ENCODE measurements at places on chromosomes 7 and 10. TPM values are rescaled to one million over a fixed set of nuclear protein-coding genes. Genes with fewer than 3 reads are reported as not detected.

Gene PAPSS2
- 36.0 TPM for polyA plus RNA-seq

Gene SMIM30
- polyA plus RNA-seq = 82.3 TPM

Gene CHST3
- polyA plus RNA-seq = 18.8 TPM

Gene STEAP1B
- 1.2 TPM for polyA plus RNA-seq

Gene PLEKHS1
- 0.30 TPM for polyA plus RNA-seq

Gene CALHM3
- polyA plus RNA-seq = not detected

- no peak for DNase-seq
These were observed 568.6 kb downstream of the KCNMA1 start for GRCh38 chr10:77068969-77069368.

- peak; percentile 33 for DNase-seq
These were observed 136.0 kb downstream of the KIF20B start for GRCh38 chr10:89837165-89838043.

GRCh38 chr10:30744106-30744505, 114.6 kb upstream of the LYZL2 start:
- no peak for DNase-seq

DNA sequence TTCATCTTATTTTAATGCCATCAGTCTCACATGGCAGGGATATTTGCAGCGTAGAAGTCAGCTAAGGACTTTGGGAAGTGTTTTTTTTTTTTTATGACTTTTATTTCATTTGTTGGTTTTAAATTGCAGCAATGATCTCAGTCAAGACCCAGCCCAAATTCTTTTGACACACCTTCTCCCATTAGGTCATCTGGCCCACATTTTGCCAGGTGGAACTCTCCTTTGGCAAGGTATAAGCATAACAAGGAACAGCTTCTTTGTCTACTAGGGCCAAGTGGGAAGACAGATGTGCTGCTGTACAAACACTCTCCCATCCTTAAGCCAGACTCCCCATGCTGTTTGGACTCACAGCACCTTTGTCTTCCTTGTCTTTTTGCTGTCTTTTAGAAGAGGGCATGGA, 41.8 kb downstream of the PLEKHA8 start:
- no peak for DNase-seq

- DNase-seq = no peak
These were observed 100.1 kb downstream of the CACNB2 start for GRCh38 chr10:18240185-18240882.

DNA sequence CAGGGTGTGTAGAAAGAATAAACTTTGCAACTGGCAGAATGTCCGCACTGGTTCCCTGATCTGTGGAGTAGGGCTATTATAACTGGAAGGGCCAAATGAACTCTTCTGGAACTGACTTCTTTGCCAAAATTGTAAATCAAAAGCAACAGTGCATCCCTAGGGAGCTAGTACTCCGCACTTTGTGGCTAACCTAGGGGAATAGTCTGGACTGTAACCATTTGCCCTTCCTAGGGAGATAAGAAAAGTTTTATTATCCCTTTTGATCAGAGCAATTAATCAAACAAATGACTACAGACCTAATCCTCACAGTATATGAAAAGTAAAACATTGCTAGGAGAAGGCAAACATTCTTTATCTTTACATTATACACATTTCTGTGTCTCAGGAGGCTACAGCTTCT, 45.5 kb upstream of the STEAP1B start:
- no peak for DNase-seq

GRCh38 chr10:82981137-82981723, 1106.2 kb downstream of the NRG3 start:
- DNase-seq = no peak

GRCh38 chr7:133980804-133981203, 146.3 kb upstream of the LRGUK start:
- DNase-seq = no peak

DNA sequence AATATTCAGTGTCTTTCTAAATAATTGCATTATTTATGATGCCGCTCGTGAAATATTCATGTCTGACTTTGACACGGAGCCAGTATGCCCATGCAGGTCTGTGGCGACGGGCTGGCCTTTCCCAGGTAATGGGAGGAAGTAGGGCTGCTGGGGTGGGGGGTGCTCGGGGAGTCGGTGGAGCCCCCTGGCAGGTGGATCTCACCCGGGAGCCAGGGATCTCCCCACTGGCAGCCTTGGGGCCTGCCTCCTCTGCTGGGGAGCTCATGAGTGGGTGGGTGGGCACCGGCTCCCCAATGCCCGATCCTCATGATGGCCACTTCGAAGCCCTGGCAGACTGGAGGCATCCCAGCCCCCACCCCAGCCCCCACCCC, 52.8 kb downstream of the PWWP2B start:
- no peak for DNase-seq

DNA sequence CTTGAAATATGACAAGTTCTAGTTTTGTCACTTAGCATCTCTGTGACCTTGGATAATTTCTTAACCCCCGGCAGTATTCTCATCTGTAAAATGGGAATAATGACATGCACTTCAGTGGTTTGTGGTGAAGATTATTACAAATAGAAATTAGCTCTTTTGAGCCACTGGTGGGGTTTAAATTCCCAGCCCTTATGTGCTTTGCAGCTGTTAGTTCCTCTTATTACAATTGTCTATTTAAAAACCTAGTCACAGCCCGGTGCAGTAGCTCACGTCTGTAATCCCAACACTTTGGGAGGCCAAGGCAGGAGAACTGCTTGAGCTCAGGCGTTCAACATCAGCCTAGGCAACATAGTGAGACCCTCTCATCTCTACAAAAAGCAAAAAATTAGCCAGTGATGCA, 30.1 kb downstream of the CAV1 start:
- no peak for DNase-seq

DNA sequence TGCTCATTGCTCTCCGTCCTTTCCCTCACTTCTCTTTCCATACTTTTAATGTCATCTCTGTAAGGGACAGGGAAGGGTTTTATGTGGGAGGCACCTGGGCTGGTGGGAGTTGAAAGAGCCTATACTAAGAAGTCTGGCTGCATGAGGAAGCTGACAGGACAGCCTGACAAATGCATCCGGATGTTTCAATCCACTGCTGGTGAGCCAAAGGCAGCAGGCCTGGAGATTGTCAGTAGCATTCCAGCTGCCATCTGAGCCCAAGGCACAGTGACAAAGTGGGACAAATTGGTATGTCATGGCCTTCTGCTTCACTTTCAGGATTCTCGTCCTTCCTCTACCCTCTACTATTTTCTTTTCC, 218.4 kb downstream of the STK31 start:
- no peak for DNase-seq

GRCh38 chr7:110308791-110309190, 782.1 kb upstream of the LRRN3 start:
- no peak for DNase-seq

- peak; percentile 67 for DNase-seq
These were observed 20.2 kb downstream of the PDCD11 start for GRCh38 chr10:103416436-103417147.

- no peak for DNase-seq
These were observed 30.5 kb upstream of the ARMC3 start for GRCh38 chr10:22897371-22897770.

DNA sequence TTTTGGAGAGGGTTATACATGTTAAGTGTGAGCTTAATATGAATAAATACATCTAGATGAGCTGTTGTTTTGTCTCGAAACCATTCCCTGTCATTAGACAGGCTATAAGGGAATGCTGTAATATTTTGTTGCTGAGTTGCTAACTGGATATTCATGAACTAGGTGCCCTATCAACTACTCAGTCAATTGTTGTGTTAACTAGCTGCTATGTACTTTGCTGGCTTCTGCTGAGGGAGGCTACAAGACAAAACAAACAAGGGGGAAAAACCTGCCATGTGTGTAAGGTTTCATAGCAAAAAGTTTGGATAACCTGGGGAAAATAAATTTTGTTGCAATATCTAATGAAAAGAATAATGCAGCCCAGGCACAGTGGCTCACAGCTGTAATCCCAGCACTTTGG, 110.4 kb downstream of the CSTF2T start:
- no peak for DNase-seq

Measured in renal pelvis (tissue), 12 donors.